GM23338 (cell line): ENCODE measurements at places on chromosomes 2 and 18.
A peak's percentile ranks its signal among the peaks of the same experiment; 100 is the strongest.

DNA sequence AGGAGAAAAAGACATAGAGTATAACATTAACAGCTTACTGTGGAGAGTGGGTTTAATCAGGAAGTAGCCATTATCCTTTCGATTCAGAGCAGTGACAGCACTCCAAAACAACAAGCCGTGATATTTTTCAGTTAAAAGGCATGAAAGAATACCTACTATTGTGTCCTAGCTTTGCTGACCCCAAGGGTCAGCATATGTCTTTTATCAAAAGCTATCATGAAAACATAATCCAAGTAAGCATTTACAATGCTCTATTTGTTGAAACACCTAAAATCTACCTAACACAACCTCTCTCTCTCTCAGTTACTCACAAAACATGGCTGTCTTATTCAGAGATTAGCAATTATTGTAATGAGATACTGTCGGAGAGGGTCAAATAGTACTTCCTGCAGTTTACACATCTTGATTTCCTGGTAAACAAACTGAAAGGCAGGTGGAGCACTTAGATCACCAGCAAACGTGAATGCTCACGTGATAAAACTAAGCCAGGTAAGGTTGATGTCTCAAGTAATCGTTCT lies 100.0 kb downstream of the BAZ2B start:
- DNase-seq, result peak; percentile 53

- DNase-seq, result no peak
These were observed 583.0 kb upstream of the KLHL29 start for GRCh38 chr2:22801970-22802369.

DNA sequence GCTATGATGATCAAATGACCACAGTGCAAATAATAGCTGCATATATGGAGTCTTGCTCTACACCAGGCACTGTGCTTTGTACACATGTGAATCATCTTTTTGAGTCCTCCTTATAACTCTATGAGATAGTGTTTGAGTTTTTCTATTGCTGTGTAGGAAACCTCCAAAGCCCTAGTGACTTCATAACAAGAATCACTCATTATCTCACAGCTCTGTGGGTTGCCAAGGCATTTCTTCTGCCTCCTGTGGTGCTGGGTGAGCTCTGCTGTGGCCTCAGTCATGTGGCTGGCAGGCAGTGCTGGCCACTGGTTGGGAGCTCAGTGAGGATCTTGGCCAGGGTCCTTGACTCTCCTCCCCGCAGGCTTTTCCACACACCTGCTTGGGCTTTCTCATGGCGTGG lies 153.4 kb downstream of the CAPN13 start:
- DNase-seq, result no peak

GRCh38 chr2:143513081-143513480 lies 383.9 kb downstream of the ARHGAP15 start:
- DNase-seq, result peak; percentile 76

DNA sequence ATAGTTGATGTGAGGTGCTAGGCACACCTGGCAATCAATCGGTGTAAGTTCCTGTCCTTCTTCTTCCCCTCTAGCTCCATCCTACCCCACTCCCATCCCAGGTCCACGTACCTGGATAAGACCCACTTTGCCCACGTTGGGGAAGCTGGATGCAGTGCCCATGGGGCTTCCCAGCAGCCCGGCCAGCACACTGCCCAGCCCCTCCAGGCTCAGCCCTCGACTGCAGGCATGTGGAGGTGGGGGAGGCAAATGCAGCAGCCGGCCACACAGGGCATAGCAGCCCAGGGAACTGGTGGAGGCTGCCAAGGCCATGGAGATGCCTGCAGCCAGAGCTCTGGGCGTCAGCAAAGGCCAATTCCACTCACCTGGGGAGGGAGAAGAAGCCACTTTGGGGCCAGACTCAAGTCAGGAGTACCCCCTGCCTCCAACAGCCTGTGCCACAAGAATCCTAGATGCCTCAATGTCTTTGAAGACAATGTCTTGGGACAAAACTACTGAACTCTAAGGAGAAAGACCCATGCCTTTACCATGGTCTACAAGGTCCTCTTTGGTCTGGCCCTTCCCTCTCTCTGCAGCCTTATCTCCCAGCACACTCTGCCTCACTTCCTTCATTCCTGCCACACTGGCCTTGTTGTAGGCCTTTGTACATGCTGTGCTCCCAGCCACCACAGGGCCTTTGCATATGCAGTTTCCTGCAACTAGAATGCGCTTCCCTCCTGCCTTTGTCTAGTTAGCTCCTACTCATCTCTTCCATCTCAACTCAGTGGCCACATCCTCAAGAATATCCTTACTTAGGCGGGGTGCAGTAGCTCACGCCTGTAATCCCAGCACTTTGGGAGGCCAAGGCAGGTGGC lies 4.5 kb downstream of the SLC23A3 start:
- DNase-seq, result no peak
